GM04503 (cell line): ENCODE measurements at places on chromosomes 5 and 9.
A peak's percentile ranks its signal among the peaks of the same experiment; 100 is the strongest.

DNA sequence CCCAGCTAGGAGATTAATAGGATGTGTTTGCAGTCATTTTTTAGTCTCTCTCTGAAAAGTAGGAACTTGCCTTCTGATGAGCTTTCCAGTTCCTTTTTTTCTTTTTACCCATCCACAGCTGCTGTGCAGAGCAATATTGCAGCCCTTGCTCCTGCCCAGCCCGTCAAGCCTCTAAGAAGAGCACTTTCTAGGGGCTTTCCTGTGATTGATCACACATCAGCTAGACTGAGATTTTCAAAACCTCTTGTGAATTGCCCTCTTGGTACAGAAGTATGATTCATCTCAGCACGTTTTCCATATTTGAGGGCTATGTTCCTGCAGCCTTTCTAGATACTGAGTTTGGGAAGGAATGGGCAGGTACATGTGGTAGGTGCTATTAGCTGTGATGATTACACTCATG, 93.9 kb downstream of the GALNT10 start:
- DNase-seq, result no peak

DNA sequence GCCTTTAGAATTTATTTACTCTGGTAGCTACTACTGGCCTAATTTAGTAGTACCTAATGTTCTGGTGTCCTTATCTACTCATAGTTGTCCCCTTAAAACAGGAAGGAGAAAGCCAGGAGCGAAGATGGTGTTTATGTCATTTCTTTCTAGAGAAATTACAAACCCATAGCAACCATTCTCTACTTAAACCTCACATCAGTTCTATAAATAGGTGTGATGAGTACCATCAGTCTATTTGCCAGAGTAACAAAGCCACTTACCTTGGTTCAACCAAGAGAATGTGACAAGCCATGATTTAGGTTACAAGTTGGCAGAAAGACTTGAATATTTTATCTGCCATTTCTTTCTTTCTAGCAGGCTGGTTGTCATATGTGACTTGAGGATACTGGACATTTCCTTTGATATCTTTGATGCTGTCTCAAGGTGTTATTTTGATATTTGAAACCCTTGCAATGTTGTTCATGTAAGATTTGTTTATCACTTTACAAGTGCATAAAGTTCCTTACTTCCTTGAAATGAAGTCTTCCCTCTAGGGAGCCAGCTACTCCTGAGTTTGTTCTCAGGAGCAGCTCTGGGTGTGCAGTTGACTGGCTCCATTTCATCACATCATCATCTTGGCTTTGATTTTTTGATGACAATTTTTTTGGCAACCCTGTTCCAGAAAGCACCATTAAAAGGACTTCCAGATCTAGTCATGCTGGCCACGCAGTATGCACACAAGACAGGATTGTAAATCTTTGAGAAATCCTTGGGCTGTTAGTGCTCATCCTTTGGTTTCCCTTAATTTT, 286.8 kb downstream of the ARHGAP26 start:
- no peak for DNase-seq

- DNase-seq, result no peak
These were observed 7.7 kb upstream of the TSLP start for GRCh38 chr5:111063709-111064322.

GRCh38 chr5:14445576-14446290, 135.9 kb upstream of the OTULINL start:
- DNase-seq, result no peak

DNA sequence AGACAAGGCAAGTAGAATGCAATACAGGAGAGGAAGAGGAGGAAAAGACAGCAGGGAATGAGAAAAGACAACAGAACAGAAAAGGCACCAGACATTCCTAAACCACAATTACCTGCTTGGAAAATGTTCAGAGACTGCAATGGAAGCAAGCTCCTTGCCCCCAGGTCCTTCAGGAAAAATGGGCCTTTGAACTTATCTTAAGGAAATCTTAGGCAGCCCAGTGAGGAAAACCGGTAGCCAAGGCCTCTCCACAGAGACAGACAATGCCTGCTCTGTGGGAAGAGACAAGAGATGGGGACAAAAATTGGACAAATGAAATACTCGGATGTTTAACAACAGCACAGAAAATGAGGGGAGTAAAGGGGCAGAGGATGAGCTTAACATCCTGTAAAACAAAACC, 31.2 kb downstream of the HTR4 start:
- no peak for DNase-seq

- DNase-seq, result no peak
These were observed 1.3 kb upstream of the FST start for GRCh38 chr5:53479045-53479589.

DNA sequence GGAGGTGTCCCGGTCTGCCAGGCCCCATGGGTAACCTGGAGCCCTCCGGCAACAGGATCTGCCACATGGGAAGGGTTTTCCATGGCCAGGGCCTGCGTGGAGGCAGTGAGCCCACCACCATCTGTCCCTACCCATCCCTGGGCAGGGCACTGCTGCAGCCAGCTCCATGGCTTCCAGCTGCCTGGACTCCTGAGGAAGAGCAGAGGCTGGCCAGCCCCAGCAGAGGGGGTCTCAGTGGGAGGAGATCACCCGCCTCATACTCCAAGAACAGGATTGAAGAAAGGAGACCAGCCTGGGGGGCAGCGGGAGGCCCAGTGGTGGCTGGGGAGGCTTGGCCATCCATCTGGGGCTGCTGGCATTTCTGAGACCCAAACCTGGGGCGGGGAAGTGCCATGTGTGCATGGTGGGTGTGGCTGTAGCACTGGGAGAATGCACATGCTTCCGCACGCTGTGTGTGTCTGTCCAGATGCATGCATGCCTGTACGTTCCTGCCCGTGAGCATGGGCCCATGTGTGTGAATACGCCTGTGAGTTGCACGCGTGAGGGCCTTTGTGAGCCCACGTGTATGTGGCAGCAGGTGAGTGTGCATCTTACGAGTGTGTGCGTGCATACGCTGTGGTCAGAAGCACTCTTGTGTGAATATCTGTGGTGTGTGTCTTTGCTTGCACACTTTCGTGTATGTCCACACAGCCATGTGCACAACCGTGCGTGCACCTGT, 78.5 kb downstream of the LMX1B start:
- no peak for DNase-seq

DNA sequence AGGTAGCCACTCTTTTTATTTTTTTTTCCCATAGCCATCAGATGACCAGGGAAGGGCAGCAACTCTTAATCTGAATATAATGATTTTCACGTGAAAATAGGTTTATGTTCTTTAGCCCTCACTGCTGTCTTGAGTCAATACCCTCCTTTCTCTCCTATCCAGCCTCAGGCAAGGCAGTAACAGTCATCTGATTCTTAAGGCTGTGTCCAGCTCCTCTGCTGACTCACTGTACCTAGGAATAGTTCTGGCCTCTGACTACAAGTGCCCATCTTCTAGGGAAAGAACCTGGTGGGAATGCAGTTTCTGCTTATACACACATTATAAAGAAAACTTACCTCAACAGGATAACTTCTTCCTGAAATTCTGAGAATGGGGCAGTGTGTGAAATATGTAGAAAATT, 30.7 kb downstream of the DHX29 start:
- DNase-seq, result no peak

- no peak for DNase-seq
These were observed 135.0 kb downstream of the STK32A start for GRCh38 chr5:147369742-147370374.

GRCh38 chr5:54673523-54674225, 156.1 kb downstream of the SNX18 start:
- DNase-seq, result no peak

GRCh38 chr9:112867275-112867991, 23.2 kb downstream of the SLC46A2 start:
- peak; percentile 72 for DNase-seq
